ENCODE measurements at places on chromosomes 13 and 19. TPM values are rescaled to one million over a fixed set of nuclear protein-coding genes. Genes with fewer than 3 reads are reported as not detected.

The NRTN gene
- 0.51 TPM for total RNA-seq

- no peak for DNase-seq
Observed at GRCh38 chr13:28297341-28297740, 159.0 kb downstream of the PAN3 start.

- DNase-seq = peak; percentile 43
Observed at GRCh38 chr13:102702965-102703725, 8.3 kb upstream of the METTL21C start.

GRCh38 chr13:98374750-98375149 is 197.7 kb upstream of the RNF113B start:
- no peak for DNase-seq

- no peak for DNase-seq
Observed at GRCh38 chr19:46250076-46250735, 20.7 kb downstream of the IGFL1 start.

GRCh38 chr13:112346899-112347229 is 29.3 kb upstream of the SPACA7 start:
- no peak for DNase-seq

The SELENOV gene
- not detected for total RNA-seq

DNA sequence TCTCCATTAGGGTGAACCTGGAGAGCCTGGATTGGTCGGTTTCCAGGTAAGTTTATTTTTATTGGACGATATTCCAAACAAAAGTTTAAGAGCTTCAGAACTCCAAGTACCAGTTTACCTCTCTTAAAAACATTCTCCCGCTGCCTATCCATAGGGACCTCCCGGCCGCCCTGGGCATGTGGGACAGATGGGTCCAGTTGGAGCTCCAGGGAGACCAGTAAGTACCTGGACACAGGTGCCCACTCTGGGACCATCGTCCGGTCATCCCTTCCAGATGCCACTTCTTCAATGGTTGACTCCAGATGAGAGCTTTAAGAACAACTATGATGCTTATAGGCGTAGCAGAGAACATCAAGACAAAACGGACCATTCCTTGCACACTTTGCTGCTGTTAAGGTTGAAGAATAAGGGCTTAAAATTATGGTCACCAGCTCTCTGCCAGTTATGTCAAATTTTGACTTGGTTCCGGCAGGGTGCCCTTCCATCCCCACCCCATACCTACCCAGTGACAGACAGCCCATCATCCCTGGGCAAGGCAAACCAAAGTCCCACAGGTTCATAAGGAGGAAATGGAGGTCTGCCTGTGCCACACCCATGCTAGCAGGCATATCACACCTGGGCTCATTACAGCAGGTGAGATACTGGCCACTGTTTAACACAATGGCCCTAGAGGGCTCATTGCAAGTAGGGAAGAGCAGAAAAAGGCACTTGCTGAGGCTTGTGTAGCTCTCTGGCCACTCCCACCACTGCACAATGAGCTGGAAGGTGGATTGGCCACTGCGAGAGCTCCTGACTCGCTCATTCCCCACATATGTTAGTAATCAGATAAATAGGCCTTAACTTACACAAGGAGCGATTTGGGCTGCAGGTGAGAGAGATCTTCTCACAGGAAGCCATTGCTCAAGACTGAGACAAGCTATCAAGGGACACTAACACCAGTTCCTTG is 123.6 kb downstream of the COL4A2 start:
- no peak for DNase-seq

- no peak for DNase-seq
Observed at GRCh38 chr13:47294691-47295090, 397.8 kb upstream of the HTR2A start.

DNA sequence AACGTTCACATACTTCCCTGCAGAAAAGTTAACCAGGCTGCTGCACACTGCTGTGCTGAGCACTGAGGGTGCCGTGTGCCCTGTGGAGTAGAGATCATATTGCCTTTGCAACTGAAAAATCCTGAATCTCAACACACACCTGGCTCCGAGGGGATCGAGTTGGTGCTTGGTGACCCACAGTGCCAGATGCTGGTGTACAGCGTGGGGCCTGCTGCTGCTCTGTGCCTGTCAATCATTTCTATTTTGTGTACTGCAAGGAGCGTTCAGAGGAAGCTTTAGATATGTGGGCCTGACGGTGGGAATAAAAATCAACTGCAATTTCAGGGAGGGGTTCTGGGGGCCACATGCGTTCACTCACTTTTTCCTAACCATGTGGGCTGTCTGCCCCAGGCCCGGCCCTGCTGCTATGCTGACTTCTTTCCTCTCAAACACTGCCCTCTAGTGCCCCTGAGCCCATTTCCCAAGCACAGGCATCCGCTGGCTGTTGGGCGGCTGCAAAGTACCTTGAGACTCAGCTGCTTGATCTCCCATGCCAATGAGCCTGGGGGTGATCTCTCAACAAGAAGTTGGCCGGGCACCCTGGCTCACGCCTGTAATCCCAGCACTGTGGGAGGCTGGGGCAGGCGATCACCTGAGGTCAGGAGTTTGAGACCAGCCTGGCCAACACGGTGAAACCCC is 9.7 kb upstream of the LENG8 start:
- peak; percentile 28 for DNase-seq

GRCh38 chr13:112653071-112653470 is 36.8 kb upstream of the ATP11A start:
- no peak for DNase-seq

DNA sequence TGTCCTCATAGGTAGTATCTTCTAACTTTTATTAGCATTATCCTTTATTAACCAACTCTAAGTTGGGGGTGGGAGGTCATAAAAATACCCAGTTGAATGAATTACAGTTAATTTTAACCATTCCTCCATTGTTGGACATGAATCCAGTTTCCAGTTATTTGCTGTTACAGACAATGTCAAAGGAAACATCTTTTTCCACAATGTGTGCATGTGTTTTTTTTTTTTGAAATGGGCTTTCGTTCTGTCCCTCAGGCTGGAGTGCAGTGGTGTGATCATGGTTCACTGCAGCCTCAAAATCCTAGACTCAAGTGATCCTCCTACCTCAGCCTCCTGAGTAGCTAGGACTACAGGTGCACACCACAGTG is 32.0 kb downstream of the KLF5 start:
- DNase-seq = no peak

DNA sequence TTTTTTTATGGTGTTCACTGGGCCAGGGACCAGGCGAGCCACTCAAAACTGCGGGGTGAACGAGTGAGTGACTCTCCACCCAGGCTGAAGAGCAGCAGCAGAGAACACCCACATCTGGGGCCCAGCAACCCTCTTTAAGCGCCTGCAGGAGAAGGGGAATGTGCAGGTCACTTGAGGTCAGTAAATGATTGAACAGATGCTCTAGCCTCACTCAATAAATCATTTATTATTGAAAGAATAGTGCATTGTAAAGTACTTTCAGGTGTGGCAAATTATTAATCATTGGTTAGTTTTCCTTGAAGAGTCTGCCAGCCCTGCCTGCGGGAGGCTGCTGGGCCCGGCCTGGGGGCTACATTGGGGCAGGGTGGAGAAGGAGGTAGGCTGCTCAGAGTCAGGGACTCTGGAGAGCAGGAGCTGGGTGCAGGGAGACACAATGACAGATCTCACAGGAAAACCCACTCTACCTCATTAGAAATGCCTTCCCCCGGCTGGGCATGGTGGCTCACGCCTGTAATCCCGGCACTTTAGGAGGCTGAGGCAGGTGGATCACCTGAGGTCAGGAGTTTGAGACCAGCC is 42.5 kb downstream of the ABCC4 start:
- DNase-seq = no peak

GRCh38 chr19:42278452-42279154 is 9.6 kb downstream of the CIC start:
- DNase-seq = no peak

GRCh38 chr19:14748601-14749000 is 29.8 kb downstream of the ADGRE2 start:
- no peak for DNase-seq

GRCh38 chr13:60463787-60464186 is 66.8 kb downstream of the TDRD3 start:
- DNase-seq = no peak
